ENCODE measurements at places on chromosomes 6 and 20.

DNA sequence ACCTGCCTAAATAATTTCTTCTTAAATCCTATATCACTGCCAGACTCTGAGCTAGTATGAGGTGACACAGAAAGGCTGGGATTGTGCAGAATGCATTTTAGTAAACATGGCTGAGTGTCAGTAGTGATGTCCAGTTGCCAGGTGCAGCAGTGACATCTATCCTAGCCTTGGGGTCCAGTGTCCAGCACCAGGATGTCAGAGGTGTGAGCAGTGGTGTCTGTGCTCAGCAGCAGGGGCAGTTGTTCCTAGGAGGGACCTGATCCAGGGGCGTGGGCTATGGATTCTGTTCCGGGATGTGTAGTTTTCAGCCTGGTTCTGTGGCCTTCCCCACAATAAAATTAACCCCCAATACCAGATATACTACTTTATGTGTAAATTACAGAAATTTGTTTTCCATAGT, 6.0 kb downstream of the HLA-C start:
- DNase-seq: no peak

DNA sequence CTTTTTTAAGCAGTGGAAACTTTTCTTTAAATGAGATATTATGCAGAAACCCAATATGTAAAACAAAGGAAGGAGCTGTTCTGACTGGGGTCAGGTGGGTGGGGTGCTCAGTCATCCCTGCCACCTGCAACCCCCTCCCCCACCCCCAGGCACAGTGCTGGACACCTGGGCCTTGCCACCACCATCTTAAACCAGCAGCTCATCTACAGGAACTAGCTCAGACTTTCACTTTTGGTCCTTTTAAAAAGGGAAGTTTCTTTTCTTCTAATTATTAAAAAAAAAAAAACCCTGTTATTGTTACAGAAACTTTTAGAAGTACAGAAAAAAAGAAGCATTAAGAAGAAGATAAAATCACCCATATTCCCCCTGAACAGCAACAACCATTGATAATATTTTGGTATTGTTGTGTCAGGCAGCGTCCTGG, 37.1 kb downstream of the PPP1R16B start:
- no peak for DNase-seq

DNA sequence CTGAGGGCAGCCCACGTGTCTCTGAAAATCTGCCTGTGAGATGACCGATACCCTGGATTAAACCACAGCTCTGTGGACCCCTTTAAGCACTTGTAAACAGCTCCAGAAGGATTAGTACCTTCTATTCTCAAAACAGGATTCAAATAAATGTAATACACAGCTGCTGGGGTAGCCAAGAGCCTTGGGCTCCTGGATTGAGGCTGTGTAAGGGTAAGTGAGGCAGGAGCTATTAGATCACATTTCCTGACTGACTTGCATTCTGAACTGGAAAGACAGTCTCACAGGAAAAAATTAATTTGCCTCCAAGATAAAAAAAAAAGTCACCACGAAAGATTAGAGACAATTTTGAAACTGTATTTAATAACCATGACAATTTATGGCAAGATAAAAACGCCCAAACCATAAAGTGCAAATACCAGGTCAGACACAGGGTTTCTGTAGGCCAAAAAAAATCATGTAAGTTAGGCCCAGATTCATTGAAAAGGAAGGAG, 78.0 kb downstream of the TRMT11 start:
- no peak for DNase-seq

- DNase-seq: no peak
Measured at GRCh38 chr6:71502168-71502567, 213.6 kb downstream of the OGFRL1 start.

GRCh38 chr20:32356622-32357374, 1.3 kb upstream of the ASXL1 start:
- no peak for DNase-seq

DNA sequence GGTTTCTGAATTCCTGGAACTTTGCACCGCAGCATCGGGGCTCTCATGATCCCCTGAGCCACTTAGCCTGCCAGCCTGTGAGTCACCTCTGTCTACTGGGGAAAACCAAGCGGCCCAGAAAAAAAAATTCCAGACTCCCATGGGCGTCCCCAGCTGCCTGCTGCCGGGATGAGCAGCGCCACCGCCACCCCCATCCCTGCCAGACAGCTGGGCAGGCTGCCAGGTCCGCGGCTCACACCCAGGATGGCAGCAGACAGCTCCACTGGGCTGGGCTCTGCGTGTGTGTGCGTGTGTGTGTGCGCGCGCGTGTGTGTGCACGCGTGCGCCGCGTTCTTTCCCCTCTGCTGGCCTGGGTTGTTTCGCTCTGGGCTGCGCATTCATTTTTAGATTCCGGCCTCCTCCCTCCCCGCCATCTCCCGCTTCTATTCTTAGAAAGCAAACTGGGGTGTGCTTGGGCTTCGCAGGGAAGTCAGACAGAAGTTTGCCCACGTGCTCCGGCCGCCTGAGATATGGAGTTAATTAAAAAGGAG, 38.9 kb upstream of the PMEPA1 start:
- DNase-seq: peak; percentile 94

GRCh38 chr6:3531481-3531880, 74.6 kb upstream of the SLC22A23 start:
- DNase-seq: no peak

Measured in NCI-H1417 (cell line).